IMR-90 (cell line): ENCODE measurements at places on chromosomes 5 and 9. TPM values are rescaled to one million over a fixed set of nuclear protein-coding genes. Genes with fewer than 3 reads are reported as not detected.

- no peak for DNase-seq
Observed at GRCh38 chr9:76545191-76545590, 86.2 kb downstream of the GCNT1 start.

Gene PGM5
- 12.8 and 14.7 TPM in 2 replicates for total RNA-seq

Gene PALM2AKAP2
- 14.2 and 20.6 TPM in 2 replicates for total RNA-seq

DNA sequence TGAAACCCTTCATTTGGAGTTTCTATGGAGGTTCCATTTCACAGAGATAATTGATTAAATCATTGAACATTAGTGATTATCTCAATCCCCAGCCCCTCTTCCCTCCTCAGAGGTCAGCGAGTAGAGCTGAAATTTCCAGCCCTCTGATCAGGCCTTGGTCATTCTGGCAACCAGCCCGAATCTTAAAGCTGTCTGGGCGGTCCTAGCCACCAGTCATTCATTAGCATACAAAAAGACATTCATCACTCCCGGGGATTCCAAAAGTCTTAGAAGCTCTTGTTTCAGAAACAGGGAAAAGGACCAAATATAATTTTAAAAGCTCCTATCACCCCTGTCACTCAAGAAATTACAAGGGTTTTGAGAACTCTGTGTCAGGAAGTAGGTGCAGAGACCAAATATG lies 41.3 kb downstream of the ZNF474 start:
- DNase-seq: peak; percentile 50

GRCh38 chr9:35728041-35728971 lies 3.7 kb downstream of the TLN1 start:
- peak; percentile 90 for DNase-seq

GRCh38 chr5:180606215-180606785 lies 15.0 kb upstream of the SCGB3A1 start:
- DNase-seq: no peak

Gene PGGT1B
- 17.2 and 19.2 TPM in 2 replicates for total RNA-seq

Gene FANCG
- 13.9 and 16.1 TPM in 2 replicates for total RNA-seq

GRCh38 chr5:43386960-43387362 lies 25.2 kb downstream of the CCL28 start:
- peak; percentile 16 for DNase-seq

DNA sequence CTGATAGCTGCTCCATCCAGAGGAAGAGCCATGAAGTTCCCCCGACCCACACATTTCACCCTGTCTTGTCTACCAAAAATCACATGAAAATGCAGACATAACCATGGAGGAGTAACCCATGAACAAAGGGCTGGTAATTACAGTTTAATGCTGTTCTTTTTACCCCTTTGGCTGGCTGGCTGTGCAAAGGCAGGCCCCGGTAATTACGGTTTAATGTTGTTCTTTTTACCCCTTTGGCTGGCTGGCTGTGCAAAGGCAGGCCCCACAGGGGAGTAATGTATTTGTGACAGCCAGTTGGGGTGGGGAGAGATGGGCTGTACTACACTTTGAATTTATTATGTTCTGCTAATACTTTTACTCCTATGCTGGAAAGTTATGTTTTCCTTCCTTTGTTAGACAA lies 41.7 kb downstream of the PIK3R1 start:
- DNase-seq: no peak

DNA sequence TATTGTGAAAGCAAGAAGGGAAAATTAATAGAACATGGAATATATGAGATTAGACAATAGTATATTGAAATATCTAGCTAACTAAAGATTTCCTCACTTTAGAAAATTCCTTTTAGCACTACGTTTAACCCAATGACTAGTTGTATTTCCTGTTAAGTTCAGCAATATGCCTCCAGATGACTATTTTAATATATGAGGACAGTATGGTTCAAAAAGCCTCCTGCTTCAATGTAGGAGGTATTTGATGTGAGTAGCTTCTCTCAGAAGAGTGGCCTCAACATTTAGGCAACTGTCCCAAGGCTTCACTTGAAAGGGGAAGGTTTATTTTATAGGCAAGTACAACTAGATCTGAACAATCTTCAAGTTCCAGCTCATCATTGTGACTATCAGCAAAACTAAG lies 2.0 kb upstream of the MEF2C start:
- DNase-seq: no peak

GRCh38 chr5:110545716-110546115 lies 180.8 kb downstream of the TMEM232 start:
- no peak for DNase-seq

Gene AIF1L
- total RNA-seq: 0.18 and 0.28 TPM in 2 replicates

- DNase-seq: no peak
Observed at GRCh38 chr9:95572381-95573151, 55.8 kb upstream of the PTCH1 start.

Gene GRXCR2
- total RNA-seq: not detected in 2 replicates

DNA sequence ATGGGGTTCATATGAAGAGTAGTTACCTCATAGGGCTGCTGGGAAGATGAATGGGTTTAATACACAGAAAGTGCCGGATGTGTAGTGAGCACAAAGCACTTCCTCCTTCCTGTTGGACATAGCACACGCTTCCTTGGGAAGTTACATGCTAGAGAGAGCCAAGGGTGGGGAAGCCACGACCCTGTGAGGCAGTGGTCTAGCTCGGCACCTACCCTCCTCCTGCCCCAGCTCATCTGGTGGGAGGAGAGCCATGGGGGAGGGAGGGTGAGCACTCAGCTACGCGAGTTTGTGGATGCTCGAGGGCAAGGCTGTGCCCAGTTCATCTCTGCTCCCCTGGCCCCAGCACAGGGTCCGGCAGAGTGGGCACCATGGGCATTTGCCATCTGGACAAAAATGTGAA lies 43.6 kb upstream of the NEK6 start:
- DNase-seq: no peak

Gene TBC1D2
- total RNA-seq: 35.6 and 36.9 TPM in 2 replicates

- no peak for DNase-seq
Observed at GRCh38 chr9:83754383-83754977, 46.7 kb upstream of the UBQLN1 start.

- DNase-seq: no peak
Observed at GRCh38 chr5:32290922-32291321, 21.8 kb downstream of the MTMR12 start.

Gene PLCXD3
- under 0.01 TPM in 2 replicates for total RNA-seq

DNA sequence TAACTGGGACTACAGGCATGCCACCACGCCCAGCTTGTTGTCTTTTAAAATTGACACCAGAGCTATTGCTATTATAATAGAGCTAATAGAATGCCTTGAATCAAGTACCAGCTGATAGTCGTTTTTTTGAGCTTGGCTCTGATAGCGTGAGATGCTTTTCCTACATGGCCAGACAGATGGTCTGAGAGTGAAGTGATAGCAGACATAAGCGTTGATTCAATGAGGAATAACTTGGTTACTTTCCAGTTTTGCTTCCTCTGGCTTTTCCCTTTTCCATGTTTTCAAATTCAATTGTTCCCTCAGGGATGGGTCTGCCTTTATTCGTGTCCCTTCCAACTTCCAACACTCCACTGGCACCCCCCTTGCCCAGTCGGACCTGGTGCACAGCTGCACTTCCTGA lies 15.4 kb downstream of the AGXT2 start:
- DNase-seq: no peak

DNA sequence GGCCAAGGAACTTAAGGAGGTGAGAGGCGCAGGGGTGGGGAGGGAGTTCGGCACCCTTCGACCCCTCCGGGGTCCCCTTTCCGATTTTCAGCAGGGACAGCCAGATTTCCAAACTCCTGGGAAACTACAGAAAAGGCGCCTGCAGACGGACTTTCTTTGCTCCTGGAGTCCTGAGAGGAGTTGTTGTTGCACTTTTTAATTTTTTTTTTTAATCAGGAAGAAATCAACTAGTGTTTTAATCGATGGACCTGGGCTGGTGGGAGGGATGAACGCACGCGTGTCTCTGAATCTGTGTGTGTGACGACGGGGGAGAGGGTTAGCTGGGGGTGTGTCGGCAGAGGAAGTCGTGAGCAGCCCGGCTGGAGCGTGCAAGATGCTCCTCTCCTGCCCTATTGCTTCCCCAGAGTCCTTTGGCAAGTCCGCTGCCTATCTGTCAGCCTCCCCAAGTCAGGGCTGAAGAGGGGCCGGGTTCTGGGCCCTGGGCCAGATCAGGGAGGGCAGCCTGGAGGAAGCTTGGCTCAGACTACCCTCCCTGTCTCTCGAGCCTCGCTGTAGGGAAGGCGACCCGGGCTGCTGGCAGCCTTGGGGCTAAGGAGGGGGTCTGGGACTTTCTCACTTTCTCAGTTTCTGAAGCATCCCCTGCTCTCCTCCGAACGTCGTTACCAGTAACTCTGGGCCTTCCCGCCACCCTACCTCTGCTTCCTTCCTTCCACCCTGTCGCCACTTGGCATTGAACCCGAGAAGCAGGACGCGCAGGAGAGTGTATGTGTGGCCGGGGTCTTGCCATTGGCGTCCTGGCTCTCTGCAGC lies 731 bp downstream of the PRR16 start:
- peak; percentile 64 for DNase-seq

DNA sequence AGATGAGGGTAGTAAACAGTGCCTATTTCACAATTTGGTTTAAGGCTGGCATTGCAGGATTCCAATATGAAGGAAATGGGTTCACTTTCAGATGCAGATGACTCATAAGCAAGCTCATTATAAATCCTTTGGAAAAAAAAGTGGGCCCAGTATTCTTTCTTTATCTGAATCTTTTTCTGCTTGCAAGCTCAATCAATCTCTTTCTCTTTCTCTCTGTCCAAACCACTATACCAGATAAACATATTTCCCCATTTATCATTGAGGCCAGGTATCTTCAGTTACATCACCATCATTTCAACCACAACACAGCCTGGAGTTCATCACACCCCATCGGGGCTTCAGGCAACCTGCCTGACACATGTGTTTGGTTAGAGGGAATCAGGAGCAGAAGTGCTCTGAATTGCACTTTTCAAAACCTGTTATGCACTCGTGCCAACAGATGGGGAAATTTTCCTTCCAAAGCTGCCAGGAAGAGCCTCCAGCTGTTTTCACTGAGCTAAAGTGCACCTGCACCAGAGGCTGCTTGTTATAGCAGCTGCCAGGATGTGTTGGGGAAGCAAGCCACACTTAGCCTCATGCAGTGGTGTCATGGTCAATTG lies 30.0 kb upstream of the MAMDC2 start:
- peak; percentile 73 for DNase-seq
